ENCODE measurements at places on chromosomes 2 and 18.

- no peak for DNase-seq
These were observed 19.3 kb upstream of the SPP2 start for GRCh38 chr2:234031207-234031606.

DNA sequence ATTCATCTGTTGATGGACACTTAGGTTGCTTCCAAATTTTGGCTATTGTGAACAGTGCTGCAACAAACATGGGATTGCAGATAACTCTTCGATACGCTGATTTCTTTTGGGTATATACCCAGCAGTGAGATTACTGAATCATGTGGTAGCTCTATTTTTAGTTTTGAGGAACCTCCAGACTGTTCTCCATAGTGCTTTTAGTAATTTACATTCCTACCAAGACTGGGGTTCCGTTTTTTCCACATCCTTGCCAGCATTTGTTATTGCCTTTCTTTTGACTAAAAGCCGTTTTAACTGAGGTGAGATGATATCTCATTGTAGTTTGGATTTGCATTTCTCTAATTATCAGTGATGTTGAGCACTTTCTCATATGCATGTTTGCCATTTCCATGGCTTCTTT, 200.3 kb downstream of the MBD5 start:
- DNase-seq, result no peak

GRCh38 chr2:62467100-62467474, 38.9 kb downstream of the TMEM17 start:
- DNase-seq, result no peak

DNA sequence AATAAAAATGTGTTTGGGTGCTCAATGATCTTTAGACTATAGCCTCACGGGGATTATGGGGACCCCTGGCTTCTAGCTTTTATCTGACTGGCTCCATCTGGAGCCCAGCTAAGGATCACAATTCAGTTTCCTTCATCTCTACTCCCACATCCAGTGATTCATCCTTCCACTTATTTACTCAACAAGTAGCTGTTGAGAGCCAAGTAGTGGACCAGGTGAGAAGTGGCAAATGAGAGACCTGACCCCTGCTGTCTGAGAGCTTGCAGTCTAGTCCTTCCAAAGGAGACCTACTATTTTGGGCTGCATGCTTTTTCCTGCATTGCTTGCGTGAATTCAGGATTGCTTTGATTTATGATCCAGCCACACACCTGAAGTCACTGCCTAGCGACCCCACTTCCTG, 10.7 kb upstream of the DSG3 start:
- no peak for DNase-seq

- no peak for DNase-seq
These were observed 908 bp downstream of the ERLEC1 start for GRCh38 chr2:53787614-53788289.

DNA sequence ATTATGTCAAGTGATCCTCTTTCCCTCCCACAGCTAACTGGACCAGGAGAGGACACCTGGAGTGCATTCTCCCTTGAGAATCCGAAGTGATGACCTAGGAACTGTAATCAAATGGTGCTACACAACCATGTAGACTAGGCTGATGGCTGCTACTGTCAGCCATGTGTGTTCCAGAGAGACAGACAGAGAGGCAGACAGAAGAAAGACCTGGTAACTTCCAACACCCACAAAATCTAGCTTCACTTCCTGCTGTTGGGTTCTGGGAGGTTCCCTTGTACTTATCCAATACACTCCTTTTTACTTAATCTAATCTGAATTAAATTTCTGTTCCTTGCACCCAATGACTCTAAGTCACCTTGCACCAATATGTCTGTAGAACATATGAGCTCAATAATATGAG, 72.3 kb downstream of the AAK1 start:
- no peak for DNase-seq

DNA sequence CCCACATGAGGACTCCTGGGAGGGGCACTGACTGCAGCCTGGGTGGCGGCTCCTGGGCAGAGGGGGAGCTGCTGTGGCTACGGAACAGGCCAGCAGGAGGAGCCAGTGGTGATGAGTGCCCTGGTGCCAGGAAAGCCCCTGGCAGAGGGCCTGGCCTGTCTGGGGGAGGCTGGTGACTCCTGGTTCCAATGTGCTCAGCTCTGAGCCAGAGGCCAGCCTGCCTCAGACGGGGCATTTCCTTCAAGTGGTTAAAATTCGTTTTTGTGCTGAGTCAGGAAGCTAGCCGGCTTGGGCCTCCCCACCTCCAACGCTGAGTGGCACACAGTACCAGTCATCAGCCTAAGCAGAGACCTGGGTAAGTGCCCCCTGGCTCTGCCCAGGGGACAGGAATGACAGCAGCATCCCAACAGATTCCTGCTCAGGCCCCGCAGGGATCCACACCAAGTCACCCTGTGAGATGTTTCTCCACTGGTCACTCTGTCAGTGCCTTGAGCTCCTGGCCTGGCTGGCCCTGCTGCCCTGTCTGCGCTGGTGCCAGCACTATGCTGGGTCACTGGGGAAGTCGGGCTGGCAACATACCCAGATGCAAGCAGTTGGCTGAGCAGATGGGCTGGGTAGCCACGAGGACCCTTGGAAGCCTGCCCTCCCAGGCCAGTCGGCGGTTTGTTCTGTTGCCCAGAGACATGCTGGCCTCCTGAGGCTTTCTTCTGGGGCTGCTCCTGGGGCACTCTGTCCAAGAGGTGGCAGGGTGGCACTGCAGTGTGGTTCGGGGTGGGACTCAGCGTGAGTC, 7.1 kb upstream of the KLF11 start:
- DNase-seq, result peak; percentile 22

- DNase-seq, result no peak
These were observed 134.9 kb downstream of the NDUFA10 start for GRCh38 chr2:239890206-239890746.

GRCh38 chr18:5962362-5962761, 67.0 kb upstream of the TMEM200C start:
- no peak for DNase-seq

GRCh38 chr2:223247136-223247535, 195.1 kb downstream of the KCNE4 start:
- DNase-seq, result no peak

GRCh38 chr18:72160510-72161445, 383.4 kb downstream of the CBLN2 start:
- DNase-seq, result no peak

- DNase-seq, result no peak
These were observed 33.7 kb upstream of the MRPL33 start for GRCh38 chr2:27737676-27738348.

- DNase-seq, result no peak
These were observed 86.2 kb upstream of the CCDC195 start for GRCh38 chr2:224802407-224802806.

DNA sequence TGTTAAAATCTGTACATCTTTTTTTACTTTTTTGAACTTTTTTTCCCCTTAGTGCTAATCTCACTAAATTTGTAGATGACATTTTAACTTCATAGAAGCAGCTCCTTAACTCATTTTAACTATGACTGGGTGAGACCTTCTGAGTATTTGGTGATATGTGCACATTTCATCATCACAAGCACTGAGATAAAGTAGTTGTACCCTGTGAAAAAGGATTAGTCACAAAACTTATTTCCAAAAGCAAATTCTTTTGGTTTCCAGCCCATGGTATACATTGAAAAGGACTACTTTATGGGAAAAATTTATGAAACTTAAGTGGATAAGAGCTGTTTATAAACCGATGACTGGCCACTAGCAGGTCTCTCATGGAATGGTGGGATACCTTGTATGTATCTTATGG, 581.5 kb downstream of the PLCL1 start:
- no peak for DNase-seq

GRCh38 chr2:165248238-165248637, 9.0 kb downstream of the SCN2A start:
- no peak for DNase-seq

GRCh38 chr2:99509387-99509786, 19.6 kb upstream of the REV1 start:
- DNase-seq, result no peak

DNA sequence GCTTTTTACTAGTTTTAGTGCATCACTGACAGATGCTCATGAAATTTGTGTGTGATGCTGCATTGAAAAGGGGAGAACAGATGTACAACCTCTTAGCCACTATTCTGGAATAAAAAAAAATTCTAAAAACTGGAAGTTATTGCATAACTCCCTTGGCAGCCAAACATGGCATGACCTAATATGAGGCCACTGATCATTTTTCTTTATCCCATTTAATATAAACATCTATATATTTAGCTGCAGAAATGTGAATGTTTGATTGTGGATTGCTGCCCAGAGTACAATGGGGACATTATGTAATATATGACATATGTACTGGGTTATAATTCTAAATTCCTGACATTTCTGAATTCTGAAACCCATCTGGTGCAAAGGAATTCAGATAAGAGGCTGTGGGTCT, 86.5 kb downstream of the CDCA7 start:
- DNase-seq, result no peak

GRCh38 chr18:59492756-59493421, 133.8 kb upstream of the LMAN1 start:
- no peak for DNase-seq

- DNase-seq, result no peak
These were observed 100.3 kb upstream of the KCTD1 start for GRCh38 chr18:26648509-26649192.

GRCh38 chr2:199679883-199680282, 171.1 kb downstream of the FTCDNL1 start:
- DNase-seq, result no peak

DNA sequence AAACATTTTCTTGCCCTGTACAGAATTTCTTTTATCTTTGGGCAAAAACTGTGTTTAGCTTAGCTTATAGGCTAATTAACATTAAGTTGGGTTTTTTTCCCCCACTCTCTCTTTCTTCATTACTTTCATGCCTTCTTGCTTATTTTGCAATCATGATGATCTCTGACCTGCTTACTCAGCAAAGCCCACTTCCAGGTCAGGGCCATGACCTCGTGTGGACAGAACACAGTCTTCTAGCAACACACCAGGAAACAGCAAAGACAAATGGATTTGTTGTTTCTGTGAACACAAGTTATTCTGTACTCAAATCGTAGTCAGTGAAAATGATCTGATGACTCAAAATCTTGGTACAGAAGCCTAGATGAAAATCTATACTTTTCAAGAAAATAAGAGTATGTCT, 60.7 kb downstream of the SPATS2L start:
- DNase-seq, result no peak

- DNase-seq, result no peak
These were observed 119.1 kb upstream of the PELI1 start for GRCh38 chr2:64263315-64263714.

DNA sequence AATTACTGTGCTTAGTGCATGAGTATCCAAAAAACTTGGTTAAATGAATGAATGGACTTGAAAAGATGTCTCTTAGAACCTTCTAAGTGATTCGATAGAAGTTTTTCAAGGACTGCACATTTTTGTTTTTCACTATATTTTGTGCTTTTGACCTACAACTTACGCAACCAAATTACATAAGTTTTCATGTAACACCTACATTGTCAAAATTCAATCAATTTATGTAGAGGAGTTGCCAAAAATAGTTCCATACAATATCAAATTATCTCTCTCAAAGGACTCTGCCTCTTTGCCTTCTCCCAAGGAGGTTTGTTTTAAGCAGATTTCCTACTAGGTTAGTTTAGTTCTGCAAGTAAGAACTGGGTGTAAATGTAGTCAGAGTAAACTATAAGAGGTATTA, 10.3 kb downstream of the MARCHF7 start:
- no peak for DNase-seq

DNA sequence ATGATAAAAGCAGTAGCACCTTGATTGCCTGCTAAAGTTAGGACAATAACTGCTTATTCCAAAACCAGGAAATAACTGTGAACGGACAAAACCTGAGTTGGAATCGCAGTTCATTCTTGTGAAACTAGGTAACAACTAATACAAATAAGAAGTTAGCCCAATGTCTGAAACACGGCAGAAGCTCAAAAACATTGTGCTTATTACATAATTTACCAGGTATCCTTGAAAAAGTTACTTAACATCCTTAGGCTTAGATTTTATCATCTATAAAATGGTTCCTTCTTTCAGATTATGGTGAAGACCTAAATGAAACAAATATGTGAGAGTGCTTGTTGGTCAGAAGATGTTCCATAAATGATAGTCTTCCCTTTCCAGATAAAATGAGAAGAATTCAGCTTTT, 32.4 kb downstream of the RTN4 start:
- DNase-seq, result no peak

- DNase-seq, result no peak
These were observed 107.4 kb upstream of the ACAA2 start for GRCh38 chr18:49920731-49921130.

DNA sequence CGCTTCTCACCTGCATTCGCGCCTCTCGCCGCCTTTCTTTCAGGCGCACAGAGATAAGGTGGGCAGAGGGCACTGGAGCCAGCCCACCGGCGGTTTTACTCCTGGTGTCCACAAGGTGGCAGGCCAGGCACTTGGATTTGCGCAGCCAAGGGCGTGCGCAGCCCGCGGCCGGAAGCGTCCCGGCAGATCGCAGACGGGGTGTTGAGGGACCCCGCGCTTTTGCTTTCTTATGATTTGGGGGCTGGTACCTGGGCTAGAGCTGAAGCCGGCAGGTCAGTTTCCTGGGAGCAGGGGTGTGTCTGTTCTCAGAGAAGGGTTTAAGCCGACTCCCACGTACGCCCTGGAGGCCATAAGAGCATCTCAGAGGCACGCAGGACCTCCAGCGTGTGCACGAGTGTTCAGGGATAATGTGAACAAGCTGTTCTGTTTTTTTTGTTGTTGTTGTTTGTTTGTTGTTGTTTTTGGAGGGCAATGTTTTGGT, 305.6 kb upstream of the CXCR4 start:
- DNase-seq, result peak; percentile 74

- DNase-seq, result no peak
These were observed 107.6 kb upstream of the CYRIA start for GRCh38 chr2:16773080-16773713.

DNA sequence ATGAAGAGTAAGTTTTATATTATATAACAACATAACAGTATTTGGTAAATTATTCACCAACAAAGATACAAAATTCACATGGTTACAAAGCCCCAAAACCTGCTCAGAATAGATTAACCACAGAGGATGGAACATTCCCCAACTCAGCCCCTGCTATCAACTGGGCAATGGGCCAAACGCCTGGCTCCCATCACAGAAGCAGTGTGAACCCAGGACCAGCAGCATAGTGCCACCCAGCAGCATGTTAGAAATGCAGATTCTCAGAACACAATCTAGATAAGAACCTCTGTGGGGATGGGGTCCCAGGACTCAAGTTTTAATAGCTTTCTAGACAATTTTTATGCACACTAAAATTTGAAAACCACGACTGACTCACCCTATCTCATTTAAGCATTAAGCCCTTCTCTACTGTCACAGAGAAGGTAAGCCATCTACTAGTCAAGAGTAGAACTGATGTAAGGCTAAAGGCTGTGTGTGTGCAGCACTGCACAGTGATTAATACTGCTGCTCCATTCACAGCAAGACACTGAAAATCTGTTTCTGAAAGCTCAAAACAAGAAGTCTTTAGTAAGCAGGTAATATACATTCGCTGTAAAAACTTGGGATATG, 15.2 kb downstream of the AFG3L2 start:
- no peak for DNase-seq

GRCh38 chr2:133685636-133686215, 117.5 kb upstream of the NCKAP5 start:
- no peak for DNase-seq
